HCT116 (cell line): ENCODE measurements at places on chromosomes 4 and X.

- no peaks in the 10 kb centered on the region for H3K4me1 ChIP-seq
- H3K27me3 ChIP-seq, result no peaks in the 10 kb centered on the region
- DNase-seq, result no peak
- H3K36me3 ChIP-seq, result no peaks in the 10 kb centered on the region
- H3K27ac ChIP-seq, result no peak overlapping the region
Measured at GRCh38 chrX:95585321-95585720, 1099.3 kb upstream of the DIAPH2 start.

- no peak for DNase-seq
- H3K4me1 ChIP-seq, result no peaks in the 10 kb centered on the region
- no peak overlapping the region for H3K4me3 ChIP-seq
- H3K27ac ChIP-seq, result no peak overlapping the region
- no peaks in the 10 kb centered on the region for H3K27me3 ChIP-seq
Measured at GRCh38 chrX:105190252-105190853, 30.1 kb downstream of the TEX13A start.

DNA sequence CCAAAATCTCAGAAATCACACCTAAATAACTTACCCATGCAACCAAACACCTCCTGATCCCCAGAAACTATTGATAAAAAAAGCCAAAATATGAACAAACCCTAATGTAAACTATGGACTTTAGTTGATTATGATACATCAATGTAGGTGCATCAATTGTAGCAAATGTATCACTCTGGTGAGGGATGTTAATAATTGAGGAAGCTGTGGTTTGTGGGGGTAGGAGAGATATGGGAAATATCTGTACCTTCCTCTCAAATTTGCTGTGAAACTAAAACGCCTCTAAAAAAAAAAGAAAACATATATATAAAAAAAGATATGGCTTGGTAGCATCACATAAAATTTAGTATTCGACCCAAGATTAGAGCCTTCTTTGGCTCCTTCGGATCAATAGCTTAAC is 144.3 kb upstream of the CPEB2 start:
- no peak overlapping the region for H3K4me3 ChIP-seq
- no peaks in the 10 kb centered on the region for H3K27me3 ChIP-seq
- no peak overlapping the region for H3K27ac ChIP-seq
- DNase-seq, result no peak
- no peaks in the 10 kb centered on the region for H3K36me3 ChIP-seq

GRCh38 chrX:16934185-16934584 is 12.3 kb upstream of the REPS2 start:
- no peak overlapping the region for H3K27ac ChIP-seq
- H3K36me3 ChIP-seq, result no peaks in the 10 kb centered on the region
- H3K4me3 ChIP-seq, result no peak overlapping the region
- no peak for DNase-seq
- H3K27me3 ChIP-seq, result no peaks in the 10 kb centered on the region
- no peaks in the 10 kb centered on the region for H3K4me1 ChIP-seq

DNA sequence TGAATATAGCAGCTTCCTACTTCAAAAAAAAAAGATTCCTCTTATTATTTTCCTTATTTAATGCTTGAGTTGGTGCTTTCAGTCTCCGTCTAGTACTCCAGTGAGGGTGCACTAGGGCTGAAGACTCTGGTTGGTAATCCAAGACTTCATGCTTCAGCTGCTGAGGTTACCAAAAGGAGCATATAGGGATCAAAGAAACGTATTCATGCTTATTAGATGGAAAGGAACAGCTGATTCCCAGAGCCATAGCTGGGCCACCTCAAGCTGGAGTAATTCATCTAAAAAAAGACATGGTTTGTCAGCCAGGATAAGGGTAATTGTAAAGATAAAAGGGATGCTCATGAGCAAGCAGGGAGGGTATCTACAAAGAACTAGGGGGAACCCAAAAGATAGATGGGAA is 131.7 kb upstream of the FAM47B start:
- no peak overlapping the region for H3K27ac ChIP-seq
- H3K36me3 ChIP-seq, result no peaks in the 10 kb centered on the region
- H3K27me3 ChIP-seq, result no peaks in the 10 kb centered on the region
- no peak overlapping the region for H3K4me3 ChIP-seq
- no peaks in the 10 kb centered on the region for H3K4me1 ChIP-seq
- DNase-seq, result no peak

DNA sequence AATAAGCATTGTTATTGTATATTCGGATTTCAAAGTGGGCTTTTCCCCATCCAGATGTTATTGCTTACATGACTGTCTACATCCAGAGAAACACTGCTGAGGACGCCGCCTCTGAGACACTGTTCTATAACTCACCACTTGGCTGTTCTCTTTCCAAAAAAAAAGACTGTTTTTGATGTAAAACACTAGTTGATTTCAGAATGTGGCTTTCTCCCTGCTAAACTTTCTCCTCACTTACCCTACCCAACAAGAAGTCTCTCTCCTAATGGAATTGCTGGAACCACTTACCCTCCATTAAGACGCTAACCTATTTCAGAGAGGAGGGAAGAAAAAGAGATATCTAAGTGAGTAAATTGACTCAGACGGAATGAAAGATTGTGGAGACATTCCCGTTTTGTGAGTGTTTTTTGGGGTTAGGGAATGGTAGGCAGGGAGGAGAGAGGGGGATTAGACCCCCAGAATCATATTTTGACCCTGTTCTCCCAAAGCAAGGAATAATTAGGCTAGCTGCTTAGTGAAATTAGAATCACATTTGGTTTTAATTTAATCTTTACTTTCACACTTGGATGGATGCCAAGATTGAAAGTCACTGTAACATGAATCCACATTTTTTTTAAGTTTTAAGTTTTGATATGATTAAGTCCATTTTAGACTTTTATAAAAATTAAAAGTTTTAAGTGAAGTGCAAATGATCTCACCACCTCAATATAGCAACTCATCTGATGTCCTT is 174.9 kb downstream of the CHIC2 start:
- peaks cover 4% of the 10 kb centered on the region for H3K27me3 ChIP-seq
- H3K27ac ChIP-seq, result no peak overlapping the region
- H3K36me3 ChIP-seq, result no peaks in the 10 kb centered on the region
- no peak overlapping the region for H3K4me3 ChIP-seq
- H3K4me1 ChIP-seq, result no peaks in the 10 kb centered on the region
- no peak for DNase-seq

DNA sequence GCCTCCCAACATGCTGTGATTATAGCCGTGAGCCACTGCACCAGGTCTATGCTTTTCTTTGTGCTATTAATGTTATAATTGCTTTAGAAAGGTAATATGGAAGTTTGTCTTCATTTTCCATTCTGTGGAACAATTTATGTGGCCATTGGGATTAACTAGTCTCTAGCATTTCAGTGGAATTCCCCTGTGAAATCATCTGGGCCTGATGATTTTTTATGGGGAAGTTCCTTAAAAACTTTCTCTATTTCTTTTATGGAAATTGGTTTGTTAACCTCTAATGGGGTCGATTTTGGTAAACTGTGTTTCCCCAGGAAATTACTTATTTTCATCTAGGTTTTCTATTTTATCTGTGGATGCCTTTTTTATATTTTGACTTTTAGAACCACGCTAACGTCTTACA is 11.3 kb downstream of the TIMP1 start:
- no peak overlapping the region for H3K27ac ChIP-seq
- DNase-seq, result no peak
- no peak overlapping the region for H3K4me3 ChIP-seq

GRCh38 chr4:123438031-123438430 is 41.4 kb downstream of the SPRY1 start:
- no peaks in the 10 kb centered on the region for H3K36me3 ChIP-seq
- no peak for DNase-seq
- no peaks in the 10 kb centered on the region for H3K4me1 ChIP-seq
- H3K27me3 ChIP-seq, result no peaks in the 10 kb centered on the region
- no peak overlapping the region for H3K27ac ChIP-seq

DNA sequence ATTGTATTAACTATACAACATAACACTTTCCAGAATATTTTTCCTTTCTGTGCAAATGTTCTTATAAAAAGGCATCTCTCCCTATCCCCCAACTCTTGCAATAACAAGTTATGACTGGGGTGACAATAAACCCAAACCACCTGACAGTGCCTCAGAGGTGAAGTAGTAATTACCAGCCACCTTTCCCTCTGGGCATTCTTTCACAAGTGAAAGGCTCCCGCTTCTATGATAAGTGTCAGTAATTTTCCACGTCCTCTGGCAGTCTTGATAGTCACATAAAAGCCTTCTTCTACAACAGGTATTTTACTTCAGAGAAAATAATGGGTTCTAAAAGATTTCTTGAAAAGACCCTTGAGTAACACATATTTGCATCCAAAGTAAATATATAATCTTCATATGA is 82.7 kb downstream of the MANBA start:
- H3K36me3 ChIP-seq, result no peaks in the 10 kb centered on the region
- no peak for DNase-seq

DNA sequence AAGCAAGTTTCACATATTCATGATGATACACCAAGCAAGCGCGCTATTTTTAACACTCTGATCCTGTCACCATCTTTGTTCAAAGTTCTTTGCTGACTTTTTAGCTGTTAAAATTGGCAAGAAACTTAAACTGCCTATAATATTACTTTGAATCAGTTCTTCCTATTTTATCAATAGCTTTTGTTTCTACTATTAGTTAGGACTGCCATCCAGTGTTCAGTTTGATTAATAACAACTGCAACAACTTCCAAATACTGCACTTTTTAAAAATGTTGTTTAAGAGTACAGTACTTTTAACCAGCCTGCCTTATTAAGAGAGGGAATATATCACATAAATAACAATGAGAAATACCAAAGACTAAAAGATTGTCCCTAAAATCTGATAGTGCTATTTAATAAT is 614.3 kb downstream of the FAM133A start:
- no peaks in the 10 kb centered on the region for H3K4me1 ChIP-seq
- no peak for DNase-seq
- H3K4me3 ChIP-seq, result no peak overlapping the region

GRCh38 chrX:24241822-24242648 is 71.8 kb downstream of the SUPT20HL2 start:
- no peak for DNase-seq
- no peaks in the 10 kb centered on the region for H3K36me3 ChIP-seq
- H3K4me3 ChIP-seq, result no peak overlapping the region
- H3K27me3 ChIP-seq, result no peaks in the 10 kb centered on the region

DNA sequence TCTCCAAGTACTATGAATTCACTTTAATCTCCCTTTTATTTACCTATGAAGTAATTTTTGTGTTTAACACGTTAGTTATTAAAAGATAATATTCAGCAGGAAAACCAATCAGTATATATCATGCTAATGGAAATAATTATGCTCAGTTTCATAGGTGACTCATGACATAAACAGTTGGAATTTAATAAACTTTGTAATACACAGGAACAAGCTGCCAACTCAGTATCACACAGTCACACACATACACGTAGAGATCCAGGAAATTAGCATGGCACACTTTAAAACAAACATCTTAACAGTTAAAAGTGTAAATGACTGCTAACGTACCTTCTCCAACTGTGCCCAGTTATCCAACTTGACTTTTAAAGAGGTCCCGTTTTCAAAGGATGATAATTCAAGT is 2.3 kb downstream of the SPATA4 start:
- H3K36me3 ChIP-seq, result no peaks in the 10 kb centered on the region
- peaks cover 36% of the 10 kb centered on the region for H3K4me1 ChIP-seq
- H3K27ac ChIP-seq, result no peak overlapping the region

- DNase-seq, result no peak
- no peaks in the 10 kb centered on the region for H3K36me3 ChIP-seq
- no peak overlapping the region for H3K27ac ChIP-seq
- no peaks in the 10 kb centered on the region for H3K4me1 ChIP-seq
- H3K4me3 ChIP-seq, result no peak overlapping the region
Measured at GRCh38 chrX:31199056-31199839, 127.4 kb upstream of the FTHL17 start.

DNA sequence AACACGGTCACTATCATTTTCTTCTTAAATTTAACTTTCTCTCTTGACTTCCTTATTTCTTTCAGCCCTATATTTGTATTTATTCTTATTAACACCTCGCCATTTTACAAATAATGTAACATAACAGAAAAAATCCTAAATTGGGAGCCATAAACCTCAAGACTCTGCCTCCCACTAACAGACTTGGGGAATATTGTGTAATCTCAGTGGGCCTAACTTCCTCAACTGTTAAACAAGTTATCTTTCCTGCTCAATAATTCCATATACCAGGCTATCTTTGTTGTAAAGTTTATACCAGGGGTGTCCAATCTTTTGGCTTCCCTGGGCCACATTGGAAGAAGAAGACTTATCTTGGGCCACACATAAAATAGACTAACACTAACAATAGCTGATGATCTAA is 26.2 kb downstream of the PRSS12 start:
- H3K27me3 ChIP-seq, result no peaks in the 10 kb centered on the region
- H3K27ac ChIP-seq, result no peak overlapping the region
- no peak for DNase-seq
- H3K4me3 ChIP-seq, result no peak overlapping the region
- no peaks in the 10 kb centered on the region for H3K36me3 ChIP-seq
- H3K4me1 ChIP-seq, result no peaks in the 10 kb centered on the region

DNA sequence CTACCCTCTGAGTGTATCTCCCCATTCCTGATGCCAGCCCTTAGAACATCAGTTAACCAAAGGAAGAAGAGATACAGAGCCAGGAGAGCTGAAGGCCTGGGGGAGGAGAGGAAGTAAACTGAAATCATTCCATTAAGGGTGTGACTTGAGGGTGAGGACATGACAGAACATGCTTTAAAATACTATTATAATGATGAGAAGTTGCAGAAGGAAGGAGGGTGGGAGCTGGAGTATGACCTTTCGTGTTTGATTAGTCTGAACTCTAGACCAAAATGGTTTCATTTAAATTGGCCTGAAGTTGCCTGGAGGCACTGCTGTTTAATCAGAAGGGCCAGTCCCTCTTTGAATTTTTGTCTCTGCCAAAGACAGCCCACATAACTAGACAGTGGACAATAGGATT is 11.4 kb downstream of the INTS6L start:
- no peaks in the 10 kb centered on the region for H3K36me3 ChIP-seq
- H3K4me3 ChIP-seq, result no peak overlapping the region
- no peak overlapping the region for H3K27ac ChIP-seq

DNA sequence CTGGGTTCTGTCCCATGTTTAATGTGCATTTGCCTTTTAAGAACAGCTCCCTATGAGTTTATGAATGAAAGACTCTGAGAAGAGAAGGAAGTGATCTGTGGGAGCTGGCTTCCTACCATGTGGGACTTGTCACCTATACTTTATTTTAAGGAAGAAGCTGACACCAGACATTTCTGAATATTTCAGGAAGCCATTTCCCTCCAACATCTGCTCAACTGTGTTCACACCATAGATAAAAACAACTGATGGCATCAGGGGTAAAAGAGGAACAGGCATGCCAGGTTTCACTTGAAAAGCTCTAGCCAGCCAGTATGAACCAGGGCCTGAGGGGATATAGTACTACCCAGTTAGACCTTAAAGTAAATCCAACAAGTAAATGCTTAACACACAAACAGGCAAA is 116.0 kb downstream of the COL4A6 start:
- no peak for DNase-seq
- no peaks in the 10 kb centered on the region for H3K4me1 ChIP-seq
- no peaks in the 10 kb centered on the region for H3K36me3 ChIP-seq
- no peaks in the 10 kb centered on the region for H3K27me3 ChIP-seq
- no peak overlapping the region for H3K4me3 ChIP-seq
- H3K27ac ChIP-seq, result no peak overlapping the region
